ENCODE measurements at places on chromosomes 3 and 15.

DNA sequence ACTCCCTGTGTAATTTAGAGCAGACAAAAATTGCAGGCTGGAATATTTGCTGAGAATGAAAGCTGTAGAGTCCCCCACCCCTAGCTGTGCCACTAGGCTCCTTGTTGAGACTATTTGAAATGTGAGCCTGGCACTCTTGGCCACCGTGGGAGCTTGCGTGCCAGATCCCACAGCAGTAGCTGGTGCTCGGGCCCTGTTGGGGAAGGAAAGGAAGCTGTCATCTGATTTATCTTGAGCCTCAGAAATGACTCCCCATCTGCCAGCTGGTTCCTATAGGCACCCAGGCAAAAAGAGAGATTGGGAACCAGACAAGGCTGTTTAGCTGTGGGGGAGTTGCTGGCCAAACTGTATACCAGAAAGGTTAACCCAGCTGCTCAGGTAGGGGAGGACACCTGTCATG, 23.4 kb upstream of the CLEC3B start:
- no peak for DNase-seq

- DNase-seq: peak; percentile 58
Measured at GRCh38 chr3:63791974-63792373, 27.1 kb upstream of the C3orf49 start.

GRCh38 chr3:151398895-151399294, 14.3 kb upstream of the P2RY12 start:
- DNase-seq: no peak

GRCh38 chr15:60945196-60945595, 283.9 kb downstream of the RORA start:
- no peak for DNase-seq

- no peak for DNase-seq
Measured at GRCh38 chr3:138692152-138692551, 83.6 kb downstream of the FAIM start.

DNA sequence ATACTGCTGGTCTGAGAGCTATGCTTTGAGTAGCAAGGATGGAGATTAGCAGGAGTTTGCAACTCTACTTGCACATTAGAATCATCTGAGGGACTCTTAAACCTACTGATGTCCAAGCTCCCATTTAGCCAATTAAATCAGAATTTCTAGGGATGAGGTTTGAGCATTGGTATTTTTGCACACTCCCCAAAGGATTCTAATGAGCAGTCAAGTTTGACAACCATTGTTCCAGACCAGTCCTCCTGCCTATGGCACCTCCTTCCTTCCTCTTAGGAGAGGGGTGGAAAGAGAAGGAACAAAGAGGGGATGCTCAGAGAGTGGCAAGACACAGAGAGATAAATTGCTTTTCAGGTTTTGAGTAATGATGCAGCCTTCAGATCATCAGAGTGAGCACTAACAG, 275.5 kb upstream of the ROPN1 start:
- DNase-seq: no peak

DNA sequence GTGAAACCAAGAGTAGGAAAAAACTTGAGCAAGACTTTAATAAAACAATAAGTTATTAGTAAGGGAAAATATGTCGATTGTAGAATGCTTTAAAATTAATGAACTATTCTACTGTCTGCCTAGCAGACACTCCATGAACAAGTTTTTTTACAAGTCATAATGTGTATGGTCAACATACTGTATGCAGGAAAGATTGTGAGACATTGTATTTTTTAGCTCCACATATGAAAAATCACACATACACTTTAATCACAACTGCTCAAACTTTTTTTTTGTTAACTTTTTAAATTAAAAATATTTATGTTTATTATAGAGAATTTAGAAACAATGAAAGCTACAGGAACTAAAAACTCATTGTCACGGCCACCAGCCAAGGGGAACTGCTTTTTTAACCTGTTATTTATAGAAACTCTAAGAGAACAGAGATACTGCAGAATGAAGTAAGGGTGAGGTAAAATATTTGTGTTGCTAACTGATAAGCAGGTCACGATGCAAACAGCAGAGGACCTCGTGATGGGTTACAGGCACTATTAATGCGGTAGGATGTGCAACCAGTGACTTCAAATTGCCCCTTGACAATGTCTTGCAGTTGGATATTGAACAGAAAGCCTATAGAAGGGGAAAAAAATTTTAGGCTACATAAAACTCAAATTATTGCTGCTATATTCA, 53.0 kb downstream of the THSD4 start:
- DNase-seq: no peak

DNA sequence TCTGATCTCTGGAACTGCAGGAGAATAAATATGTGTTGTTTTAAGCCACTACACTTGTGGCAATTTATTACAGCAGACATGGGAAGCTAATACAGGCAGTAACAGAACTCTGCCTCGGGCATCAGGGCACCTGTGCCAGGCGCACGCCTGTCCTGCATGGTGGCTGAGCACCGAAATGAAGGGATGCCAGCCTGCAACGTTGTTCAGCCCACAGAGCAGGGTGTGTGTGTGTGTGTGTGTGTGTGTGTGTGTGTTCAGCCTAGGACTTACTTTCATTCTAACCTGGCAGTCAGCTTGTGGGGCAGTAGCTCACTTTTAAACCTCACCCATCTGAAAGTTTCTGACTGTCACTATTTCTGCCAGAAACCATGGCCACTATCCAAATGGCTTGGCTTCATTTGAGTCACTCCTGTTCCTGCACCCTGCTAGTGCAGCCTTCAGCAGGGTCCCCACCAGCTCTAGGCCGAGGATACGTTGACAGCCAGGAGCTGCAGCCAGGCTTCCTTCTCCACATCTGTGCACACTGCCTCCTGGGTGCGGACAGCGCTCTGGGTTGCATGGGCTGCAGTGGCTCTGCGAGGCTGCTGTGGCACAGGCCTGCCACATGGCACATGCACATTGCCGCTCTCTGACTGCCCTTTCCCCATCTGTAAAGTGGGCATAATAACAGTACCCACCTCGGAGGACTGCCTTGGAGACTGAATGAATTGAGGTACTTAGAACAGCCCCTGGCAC, 4.5 kb downstream of the UROC1 start:
- DNase-seq: no peak

- no peak for DNase-seq
Measured at GRCh38 chr3:155753038-155753639, 8.3 kb upstream of the PLCH1 start.

DNA sequence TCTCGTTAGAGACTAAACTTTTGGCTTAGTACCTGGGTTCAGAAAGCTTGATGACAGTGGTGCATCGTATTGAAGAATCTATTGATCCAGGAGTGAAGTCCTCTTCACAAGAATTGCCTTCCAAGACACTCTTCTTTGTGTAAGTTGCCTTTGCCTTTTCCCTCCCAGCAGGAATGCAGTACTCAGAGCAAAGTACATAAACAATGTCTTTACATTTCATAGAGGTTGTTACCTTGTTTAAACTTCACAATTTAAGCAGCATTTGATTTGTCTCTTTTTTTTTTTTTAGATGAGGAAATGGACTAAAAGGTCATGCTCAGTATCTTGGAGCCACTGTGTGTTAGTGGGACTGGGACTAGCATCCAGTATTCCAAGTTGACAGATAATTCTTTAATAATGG, 9.9 kb downstream of the RAB7A start:
- DNase-seq: no peak

GRCh38 chr15:51970132-51970817, 1.3 kb downstream of the LEO1 start:
- DNase-seq: no peak

DNA sequence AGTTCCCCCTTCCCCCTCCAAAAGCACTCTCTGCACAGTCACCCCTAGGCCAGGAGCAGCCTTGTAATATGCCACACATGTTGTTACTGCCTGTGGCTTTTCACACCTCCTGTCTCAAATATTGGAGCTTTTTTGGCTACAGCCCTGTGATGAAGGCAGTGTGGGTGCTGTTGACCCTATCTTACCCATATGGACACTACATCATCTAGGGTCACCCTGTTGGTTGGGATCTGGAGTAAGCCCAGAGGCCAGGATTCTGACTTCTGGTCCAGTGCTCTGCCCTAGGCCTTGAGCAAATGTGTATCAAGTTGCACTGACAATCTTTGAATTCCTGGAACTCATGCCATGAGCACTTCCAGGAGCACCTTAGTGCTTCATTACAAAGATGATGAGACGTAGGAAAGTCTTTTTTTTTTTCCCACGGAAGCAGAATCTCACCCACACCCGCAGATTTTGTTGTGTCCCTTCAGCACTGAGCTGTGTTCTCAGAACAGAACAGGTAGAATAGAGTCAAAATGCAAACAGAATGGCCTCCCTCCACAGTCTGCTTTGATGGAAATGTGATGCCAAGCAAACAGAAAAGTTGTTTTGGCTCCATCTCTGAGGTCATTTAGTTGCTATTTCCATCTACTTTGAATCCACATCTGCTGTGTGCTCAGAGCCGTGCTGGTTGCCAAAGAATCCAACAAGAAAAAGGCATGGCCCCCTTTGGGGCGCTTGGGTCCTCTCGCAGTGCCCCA, 49.6 kb downstream of the SMAD3 start:
- DNase-seq: no peak

- DNase-seq: no peak
Measured at GRCh38 chr3:11567516-11568467, 75.9 kb downstream of the VGLL4 start.

- DNase-seq: no peak
Measured at GRCh38 chr3:19960696-19961095, 13.8 kb downstream of the RAB5A start.

DNA sequence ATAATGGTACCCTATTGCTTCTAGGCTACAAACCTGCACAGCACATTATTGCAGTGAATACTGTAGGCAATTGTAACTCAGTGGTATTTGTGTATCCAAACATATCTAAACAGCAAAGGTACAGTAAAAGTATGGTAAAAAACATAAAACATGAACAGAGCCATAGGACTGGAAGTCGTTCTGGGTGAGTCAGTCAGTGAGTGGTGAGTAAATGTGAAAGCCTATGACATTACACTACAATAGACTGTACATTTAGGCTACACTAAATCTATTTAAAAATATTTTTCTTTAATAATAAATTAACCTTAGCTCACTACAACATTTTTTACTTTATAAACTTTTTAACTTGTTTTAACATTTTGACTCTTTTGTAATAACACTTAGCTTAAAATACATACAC, 21.3 kb downstream of the RAB6B start:
- DNase-seq: no peak

- no peak for DNase-seq
Measured at GRCh38 chr3:195587824-195588223, 4.1 kb upstream of the APOD start.

DNA sequence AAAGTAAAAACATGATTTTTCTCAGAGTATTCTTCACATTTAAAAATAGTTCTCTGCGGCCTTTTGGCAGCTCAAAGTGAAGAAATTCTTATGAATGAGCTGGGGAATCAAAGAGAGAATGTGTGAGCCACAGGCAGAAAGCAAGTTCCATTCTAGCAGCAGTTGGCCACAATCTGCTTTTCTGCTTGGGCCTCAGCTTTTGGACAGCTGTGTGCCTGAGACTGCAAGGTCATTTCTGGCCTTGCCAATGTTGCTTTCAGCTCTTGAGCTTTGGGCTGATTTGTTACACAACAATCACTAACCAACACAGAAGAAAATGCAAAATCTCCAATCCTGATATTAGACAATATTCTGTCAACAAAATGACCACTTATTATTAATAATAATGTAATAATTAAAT, 14.4 kb upstream of the TM4SF4 start:
- DNase-seq: no peak

GRCh38 chr15:38378161-38378560, 75.8 kb upstream of the FAM98B start:
- no peak for DNase-seq

DNA sequence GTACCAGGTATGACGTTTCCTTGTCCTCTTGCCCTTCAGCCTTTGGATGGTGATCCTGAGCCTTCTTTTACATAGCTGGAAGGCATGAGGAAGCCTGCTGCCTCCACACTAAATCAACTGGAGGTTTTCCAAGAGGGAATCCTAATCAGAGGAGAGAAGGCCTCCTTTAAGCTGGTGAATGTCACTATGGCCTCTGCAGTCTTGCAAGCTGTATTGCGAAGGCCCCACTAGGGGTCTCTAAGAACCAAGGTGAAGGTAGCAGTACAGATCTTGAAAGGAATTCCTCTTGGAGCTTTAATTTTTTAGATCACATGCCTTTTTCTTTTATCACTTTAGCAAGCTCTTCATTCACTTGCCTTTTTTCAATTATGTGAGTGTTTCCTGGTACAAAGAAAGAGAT, 119.2 kb downstream of the GHSR start:
- no peak for DNase-seq

DNA sequence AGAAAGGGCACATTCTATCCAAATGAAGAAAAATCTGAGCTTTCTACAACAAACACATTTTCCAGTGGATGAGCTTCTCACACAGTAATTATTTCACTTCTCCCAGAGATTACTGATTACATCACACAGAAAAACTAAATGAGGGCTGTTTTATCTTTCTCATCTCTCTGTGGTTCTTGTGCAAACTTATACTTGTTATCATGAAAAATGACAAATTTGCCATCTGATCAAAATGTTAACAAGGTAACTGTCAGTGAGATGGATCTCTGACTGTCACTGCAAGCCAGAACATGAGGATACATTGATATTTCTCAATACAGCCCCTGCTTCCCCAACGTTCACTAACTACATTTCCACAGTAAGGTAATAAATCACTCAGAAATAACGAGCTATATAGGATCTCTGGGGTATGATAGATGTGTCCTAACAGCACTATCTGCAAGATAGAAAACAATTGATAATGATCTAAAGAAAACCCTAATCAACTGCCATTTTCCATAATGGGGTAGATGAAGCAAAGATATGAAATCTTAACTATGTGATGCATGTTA, 829.3 kb upstream of the CFAP20DC start:
- DNase-seq: no peak

GRCh38 chr15:90519688-90520087, 10.0 kb upstream of the CRTC3 start:
- DNase-seq: no peak

- DNase-seq: peak; percentile 12
Measured at GRCh38 chr15:77180757-77181156, 109.8 kb upstream of the TSPAN3 start.

DNA sequence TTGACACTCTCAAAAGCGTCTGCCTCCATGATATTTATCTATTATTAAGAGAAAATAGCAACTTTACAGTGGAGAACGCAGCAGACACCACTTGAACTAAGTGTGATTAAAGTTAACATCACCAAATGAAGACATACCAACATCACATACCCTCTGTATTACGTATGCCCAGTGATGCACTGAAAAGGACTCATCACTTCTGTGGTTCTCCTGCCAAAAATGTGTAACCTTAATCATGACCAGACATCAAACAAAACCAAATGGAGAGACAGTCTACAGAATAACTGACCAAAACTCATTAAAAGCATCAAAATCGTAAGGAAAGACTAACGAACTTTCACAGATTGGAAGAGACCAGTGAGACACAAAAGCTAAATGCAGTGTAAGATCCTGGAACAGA, 103.2 kb downstream of the PPP2R3A start:
- peak; percentile 64 for DNase-seq

GRCh38 chr3:60841355-60841754, 409.9 kb downstream of the FHIT start:
- no peak for DNase-seq

GRCh38 chr15:28098766-28099554, at the start of gene OCA2:
Gene OCA2 (minus strand): TSS chr15:28099315. CDS start chr15:28081874, 17,441 bp downstream.
- DNase-seq: peak; percentile 17

GRCh38 chr15:66845266-66845785, 143.3 kb downstream of the SMAD6 start:
- DNase-seq: no peak
